ENCODE measurements at places on chromosomes 12 and 14.

DNA sequence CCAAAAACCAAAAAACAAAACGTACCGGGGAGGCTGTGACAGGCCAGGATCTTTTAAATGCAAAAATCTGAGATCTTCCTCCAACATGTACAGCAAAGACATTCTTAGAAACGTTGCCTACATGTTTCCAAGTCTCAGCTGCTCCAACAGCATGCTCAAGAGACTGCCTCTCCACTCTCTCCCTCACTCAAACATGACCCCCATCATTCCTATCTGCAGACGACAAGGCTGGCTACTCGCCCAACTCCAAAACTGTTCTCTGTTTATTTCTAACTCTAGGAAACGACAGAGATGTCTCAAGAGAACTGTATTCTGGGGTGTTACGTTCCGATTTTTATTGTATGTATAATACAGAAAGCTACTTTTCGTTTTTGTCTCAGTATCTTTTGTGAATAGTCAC is 57.5 kb upstream of the TMCC3 start:
- peak; percentile 25 for DNase-seq

GRCh38 chr12:77377116-77377515 is 311.7 kb upstream of the E2F7 start:
- peak; percentile 89 for DNase-seq

DNA sequence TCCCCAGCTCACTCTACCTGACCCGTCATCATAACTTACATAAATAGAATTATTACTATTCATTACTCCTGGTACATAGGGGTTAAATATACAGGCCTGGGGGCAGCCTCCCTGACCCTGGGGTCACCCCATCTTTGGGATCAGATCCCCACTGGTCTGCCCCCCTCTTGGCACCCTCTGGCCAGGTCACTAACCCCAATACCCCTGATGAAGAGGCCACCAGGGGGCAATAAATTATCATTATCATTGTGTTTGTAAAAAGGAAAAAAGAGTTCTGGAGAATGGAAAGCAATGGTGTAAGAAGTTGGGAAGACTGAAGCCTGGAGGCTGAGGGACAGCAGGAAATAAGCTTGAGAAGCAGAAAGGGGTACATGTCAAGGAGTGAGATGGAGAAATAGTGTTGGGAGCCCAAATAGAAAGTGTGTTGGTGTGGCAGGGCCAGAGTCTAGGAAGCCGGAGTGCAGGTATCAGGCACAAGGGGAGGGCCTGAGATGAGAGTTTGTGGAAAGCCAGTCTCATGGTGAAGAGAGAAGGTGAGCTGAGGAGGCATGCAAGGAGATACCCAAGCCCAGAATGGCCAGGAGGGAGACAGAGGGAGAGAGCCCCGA is 6.1 kb upstream of the AAAS start:
- peak; percentile 25 for DNase-seq

DNA sequence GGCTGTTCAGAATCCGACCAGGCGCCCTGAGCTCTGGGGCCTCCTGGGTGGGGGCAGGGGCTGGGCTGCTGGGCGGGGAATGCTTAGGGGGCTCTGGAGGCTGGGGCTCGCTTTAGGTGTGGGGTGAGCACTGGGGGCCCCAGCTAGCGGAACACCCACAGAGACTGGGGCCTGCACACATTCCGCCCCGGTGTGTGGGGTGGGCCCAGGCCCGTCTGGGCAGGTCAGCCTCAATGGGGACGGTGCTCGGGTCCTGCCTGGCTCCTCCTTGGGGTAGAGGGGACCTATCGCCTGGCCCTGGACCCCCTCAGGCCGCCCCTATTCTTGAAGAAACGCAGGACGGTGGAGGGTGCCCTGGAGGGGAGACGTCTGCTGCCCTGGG is 364.8 kb downstream of the TMEM121 start:
- DNase-seq = no peak

GRCh38 chr12:125738211-125738610 is 673.0 kb downstream of the AACS start:
- DNase-seq = no peak

- DNase-seq = peak; percentile 29
Measured at GRCh38 chr14:100025111-100025510, 40.1 kb upstream of the EVL start.

DNA sequence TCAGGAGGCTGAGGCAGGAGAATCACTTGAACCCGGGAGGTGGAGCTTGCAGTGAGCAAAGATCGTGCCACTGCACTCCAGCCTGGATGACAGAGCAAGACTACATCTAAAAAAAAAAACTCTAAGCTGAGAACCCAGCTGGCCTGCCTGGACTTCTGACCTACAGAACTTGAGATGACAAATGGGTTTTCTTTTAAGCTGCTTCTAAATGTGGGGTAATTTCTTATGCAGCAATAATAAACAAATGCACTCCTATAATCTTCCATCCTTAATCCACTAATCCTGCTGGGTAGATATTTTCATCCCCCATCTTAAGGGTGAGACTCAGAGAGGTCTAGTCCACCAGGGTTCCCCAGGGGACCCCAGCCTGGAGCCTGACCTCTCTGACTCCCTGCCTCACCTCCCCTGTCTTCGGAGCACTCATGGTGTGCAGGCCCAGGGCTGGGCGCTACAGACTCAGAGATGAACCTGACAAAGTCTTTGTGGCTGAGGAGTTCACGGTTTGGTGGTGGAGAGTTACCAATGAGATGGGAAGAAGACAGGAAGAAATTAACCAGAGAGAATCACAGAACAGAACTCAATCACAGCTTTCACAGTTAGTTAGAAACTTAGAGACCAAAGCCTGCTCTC is 39.7 kb upstream of the BDKRB2 start:
- DNase-seq = no peak

DNA sequence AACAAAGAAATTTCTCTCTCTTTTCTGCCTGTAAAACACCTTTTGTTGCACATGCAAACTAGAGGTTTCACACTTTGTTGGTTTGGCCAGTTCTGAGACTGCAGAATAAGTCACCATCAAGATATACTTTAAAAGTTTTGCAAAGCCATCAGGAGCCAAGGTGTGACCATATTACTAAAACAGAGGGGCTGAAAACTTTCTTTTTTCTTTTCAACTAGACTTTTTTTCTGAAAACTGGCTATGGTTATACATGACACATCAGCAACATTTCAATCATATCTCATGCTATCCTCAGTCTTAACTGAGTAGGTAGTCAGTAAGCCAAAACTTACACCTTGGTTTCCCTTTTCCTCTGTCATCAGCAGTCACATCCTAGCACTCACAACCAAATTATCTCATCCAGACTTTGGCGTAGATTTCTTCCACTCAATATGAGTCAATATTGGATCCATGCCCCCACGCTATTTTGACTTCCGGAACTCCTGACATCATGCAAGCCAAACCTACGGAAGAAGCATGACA is 4.1 kb upstream of the IFNG start:
- no peak for DNase-seq

- DNase-seq = no peak
Measured at GRCh38 chr12:9717070-9717925, 15.6 kb downstream of the CLECL1 start.

DNA sequence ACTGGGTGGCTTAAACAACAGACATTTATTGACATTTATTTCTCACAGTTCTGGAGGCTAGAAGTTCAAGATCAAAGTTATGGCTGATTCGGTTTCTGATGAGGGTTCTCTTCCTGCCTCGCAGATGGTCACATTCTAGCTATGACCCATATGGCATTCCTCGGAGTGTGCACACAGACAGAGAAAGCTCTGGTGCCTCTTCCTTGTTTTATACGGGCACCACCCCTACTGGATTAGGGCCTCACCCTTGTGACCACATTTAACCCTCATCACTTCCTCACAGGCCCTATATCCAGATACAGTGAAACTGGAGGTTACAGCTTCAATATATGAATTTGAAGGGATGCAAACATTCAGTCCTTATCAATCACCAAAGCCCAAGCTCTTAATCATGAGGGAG is 77.0 kb upstream of the OVCH1 start:
- no peak for DNase-seq

GRCh38 chr12:69512820-69513219 is 42.6 kb downstream of the FRS2 start:
- no peak for DNase-seq

- no peak for DNase-seq
Measured at GRCh38 chr12:44225149-44225510, 389.2 kb downstream of the TMEM117 start.

- DNase-seq = no peak
Measured at GRCh38 chr14:71834284-71835204, 97.7 kb upstream of the RGS6 start.
